OCI-LY7 (cell line): ENCODE measurements at places on chromosomes 4 and X. TPM values are rescaled to one million over a fixed set of nuclear protein-coding genes. Genes with fewer than 3 reads are reported as not detected.

DNA sequence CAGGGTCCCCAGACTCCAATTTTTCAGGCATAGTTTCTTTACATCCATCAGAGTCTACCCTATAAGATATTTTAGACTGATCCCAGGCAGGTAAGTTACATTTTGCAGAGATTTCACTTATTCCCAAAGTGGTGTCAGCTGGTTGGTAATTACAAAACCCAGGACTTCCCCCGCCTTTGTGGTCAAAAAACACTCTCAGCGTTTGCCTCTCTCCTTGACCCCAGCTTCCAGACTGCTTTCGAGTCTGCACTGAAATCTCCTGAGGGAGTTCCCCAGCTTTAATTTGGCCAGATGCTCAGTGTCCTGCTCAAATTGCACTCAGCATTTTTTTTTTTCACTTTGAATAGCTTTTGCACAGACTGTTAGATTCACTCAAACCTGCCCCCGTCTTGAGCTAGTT, 11.2 kb upstream of the AMOT start:
- DNase-seq = no peak

DNA sequence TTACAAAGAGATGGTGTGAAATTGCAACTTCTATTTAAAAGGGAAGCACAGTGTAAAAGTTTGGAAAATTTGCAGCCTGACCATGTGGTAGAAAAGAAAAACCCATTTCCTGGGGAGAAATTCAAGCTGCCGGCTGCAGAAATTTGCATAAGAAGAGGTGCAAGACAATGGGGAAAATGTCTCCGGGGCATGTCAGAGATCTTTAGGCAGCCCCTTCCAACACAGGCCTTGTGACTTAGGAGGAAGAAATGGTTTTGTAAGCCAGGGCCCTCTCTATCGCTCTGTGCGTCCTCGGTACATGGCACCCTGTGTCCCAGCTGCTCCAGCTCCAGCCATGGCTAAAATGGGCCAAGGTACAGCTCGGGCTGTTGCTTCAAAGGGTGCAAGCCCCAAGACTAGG, 40.4 kb downstream of the CCDC158 start:
- no peak for DNase-seq

GRCh38 chr4:61301271-61301670, 101.1 kb downstream of the ADGRL3 start:
- no peak for DNase-seq

GAGE12F gene
- not detected in 2 replicates for total RNA-seq
